ENCODE measurements at places on chromosomes 6 and 20.

DNA sequence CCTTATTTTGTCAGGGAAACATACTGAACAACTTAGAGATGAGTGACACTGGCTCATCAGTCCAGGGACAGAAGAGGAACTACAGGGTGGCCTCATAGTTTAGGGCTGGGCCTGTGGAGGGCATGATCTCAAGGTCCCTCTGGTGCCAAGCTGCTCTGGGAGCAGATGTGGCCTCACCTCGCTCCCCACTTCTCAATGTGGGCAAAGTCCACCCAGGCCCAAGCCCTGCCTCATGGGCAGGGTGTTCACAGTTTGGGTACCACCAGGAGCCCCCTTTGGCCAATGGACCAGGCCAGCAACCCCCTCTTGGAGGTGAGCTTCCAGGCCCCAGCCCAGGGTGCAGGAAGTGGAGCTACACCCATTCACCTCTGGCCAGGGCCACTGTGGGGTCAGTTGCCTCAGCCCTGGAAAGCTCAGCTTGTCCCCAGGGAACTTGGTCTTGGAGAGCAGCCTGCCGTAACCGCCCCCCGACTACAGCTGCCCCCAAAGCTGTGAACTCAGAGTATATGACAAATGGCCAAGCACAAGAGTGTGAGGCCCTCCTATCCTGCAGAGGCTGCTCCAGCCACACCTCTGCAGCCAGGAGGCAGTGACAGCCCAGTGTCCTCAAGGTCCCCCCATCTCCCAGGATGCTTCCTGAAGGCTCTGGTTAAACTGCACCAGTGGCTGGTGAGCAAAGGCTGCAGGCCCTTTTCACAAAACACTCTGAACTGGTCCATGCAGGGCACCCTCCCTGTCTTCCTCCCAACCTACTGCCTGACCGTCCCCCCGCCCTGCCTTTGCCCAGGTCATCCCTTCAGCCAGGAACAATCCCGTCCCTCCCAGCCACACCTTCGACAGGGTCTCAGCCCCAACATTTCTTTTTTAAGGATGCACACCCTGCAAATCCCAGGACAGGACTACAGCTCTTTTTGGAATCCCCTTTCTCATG lies 3.6 kb downstream of the ADISSP start:
- no peak for DNase-seq
- peaks cover 12% of the 10 kb centered on the region for H3K4me1 ChIP-seq
- H3K27ac ChIP-seq, result no peak overlapping the region
- H3K36me3 ChIP-seq, result no peaks in the 10 kb centered on the region
- H3K27me3 ChIP-seq, result no peaks in the 10 kb centered on the region

DNA sequence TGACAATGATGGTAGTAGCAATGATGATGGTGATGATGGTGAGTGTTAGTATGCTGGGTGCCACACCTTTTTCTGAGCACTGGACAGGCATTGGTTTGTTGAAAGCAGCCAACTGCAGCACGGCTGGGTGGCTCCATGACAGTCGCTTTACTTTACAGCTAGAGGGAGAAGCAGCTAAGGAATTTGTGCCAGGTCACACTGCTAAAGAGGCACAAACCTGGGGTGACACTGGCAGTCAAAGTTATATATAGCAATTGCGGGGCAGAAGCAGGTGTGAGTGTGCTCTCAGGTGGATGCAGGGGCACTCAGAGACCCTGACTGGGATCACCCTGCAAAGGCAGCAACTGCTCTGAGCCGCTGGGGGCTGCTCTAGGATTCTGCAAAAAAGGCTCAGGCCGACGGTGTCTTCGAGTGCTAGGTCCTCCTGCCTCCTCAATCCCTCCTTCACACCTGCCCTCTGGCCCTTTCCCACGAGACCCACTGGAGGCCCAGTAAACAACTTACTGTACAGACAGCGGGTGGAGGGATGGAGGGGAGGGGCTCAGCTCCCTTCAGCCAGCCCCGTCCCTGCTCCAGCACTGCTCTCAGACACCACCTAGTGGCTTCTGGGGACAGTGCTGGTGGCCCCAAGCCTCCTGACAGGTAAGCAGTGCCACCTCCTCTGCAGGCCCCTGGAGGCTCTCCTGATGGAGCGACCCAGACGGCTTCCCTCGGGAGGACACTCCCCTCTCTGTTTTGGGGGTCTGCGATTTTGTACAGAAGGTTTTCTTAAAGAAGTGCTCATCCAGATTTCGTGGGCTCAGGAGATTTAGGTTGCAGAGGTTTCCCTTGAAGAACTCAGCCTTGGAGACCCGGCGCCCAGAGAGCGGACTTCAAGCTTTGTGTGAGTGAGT lies 4.4 kb upstream of the RPS21 start:
- peaks cover 3% of the 10 kb centered on the region for H3K36me3 ChIP-seq
- H3K4me3 ChIP-seq, result no peak overlapping the region
- no peak for DNase-seq
- H3K27me3 ChIP-seq, result no peaks in the 10 kb centered on the region

GRCh38 chr6:44045672-44046015 lies 81.6 kb downstream of the MRPL14 start:
- H3K27me3 ChIP-seq, result no peaks in the 10 kb centered on the region
- H3K4me3 ChIP-seq, result no peak overlapping the region
- no peak for DNase-seq
- peaks cover 24% of the 10 kb centered on the region for H3K4me1 ChIP-seq
- no peaks in the 10 kb centered on the region for H3K36me3 ChIP-seq

- no peaks in the 10 kb centered on the region for H3K36me3 ChIP-seq
- no peak for DNase-seq
- peak overlapping the region; percentile 24 for H3K27ac ChIP-seq
- H3K4me3 ChIP-seq, result no peak overlapping the region
- peaks cover 12% of the 10 kb centered on the region for H3K4me1 ChIP-seq
Measured at GRCh38 chr6:147108259-147108910, 95.8 kb upstream of the STXBP5 start.

GRCh38 chr6:142945049-142945445 lies at the start of gene HIVEP2:
Gene HIVEP2 (minus strand): TSS chr6:142945176. CDS start chr6:142774738, 170,438 bp downstream.
- no peaks in the 10 kb centered on the region for H3K27me3 ChIP-seq
- peaks cover 27% of the 10 kb centered on the region for H3K4me1 ChIP-seq
- no peak for DNase-seq
- no peaks in the 10 kb centered on the region for H3K36me3 ChIP-seq
- peak within 1 kb of the TSS; percentile 82 for H3K27ac ChIP-seq
- H3K4me3 ChIP-seq, result peak within 1 kb of the TSS; percentile 86

GRCh38 chr6:57267586-57268293 lies 45.6 kb upstream of the RAB23 start:
- no peaks in the 10 kb centered on the region for H3K36me3 ChIP-seq
- H3K4me1 ChIP-seq, result no peaks in the 10 kb centered on the region
- peak overlapping the region; percentile 52 for H3K27ac ChIP-seq
- DNase-seq, result peak; percentile 67

DNA sequence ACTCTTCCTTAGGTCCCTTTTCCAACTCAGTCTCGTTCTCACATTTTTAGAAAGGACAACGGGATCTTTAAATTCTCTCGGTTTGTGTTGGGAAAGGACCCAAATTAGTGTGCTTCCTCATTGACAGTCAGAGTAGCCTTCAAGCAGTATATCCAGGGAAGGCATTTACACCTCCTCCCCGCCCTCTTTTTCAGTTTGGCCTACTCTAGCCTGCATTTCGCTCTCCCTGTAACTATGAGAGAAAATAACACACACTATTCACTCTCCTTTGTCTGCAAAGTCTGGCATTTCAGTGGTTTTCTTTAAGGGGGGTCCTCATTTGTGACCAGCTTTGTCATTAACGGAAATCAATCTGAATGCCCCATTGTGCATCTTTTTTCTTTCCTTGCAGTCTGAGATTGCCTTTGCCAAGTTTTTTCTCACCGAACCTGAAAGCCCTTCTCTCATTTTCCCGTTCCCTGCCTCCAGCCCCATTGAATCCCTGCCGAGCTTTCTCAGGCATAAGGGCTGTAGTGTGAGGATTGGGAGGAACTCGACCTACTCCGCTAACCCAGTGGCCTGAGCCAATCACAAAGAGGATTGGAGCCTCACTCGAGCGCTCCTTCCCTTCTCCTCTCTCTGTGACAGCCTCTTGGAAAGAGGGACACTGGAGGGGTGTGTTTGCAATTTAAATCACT lies 393 bp upstream of the FABP7 start:
- no peak for DNase-seq
- no peaks in the 10 kb centered on the region for H3K36me3 ChIP-seq
- H3K4me3 ChIP-seq, result no peak overlapping the region
- H3K27ac ChIP-seq, result no peak overlapping the region

DNA sequence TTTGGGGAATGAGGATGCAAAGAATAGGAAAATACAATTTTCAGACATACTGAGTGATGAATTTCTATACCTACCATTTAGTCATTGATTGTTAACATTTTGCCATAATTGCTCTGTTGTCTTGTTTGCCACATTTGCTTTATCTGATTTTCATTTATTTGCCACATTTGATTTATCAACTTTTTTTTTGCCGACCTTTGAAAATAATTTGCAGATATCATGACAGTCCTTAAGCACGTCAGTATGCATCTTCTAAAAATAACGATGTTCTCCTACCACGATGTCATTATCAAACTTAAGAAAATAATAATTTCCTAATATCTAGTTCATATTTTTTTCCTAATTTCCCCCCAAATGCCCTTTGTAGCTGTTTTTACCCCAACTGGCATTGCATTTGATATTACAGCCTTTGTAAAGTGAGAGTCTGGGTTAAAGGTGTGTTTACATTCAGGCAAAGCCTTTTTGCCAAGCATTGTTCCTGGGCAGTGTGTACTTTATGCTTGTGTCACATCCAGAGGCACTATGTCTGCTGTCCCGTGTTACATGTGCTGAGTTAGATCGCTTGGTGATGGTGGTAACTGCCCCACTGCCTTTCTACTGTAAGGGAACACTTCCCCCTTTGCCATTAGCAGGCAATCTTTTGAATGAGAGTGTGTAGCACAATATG lies 26.4 kb downstream of the SEC23B start:
- H3K4me3 ChIP-seq, result no peak overlapping the region
- no peak overlapping the region for H3K27ac ChIP-seq
- no peaks in the 10 kb centered on the region for H3K4me1 ChIP-seq
- H3K36me3 ChIP-seq, result peaks cover 28% of the 10 kb centered on the region
- DNase-seq, result no peak
- no peaks in the 10 kb centered on the region for H3K27me3 ChIP-seq

DNA sequence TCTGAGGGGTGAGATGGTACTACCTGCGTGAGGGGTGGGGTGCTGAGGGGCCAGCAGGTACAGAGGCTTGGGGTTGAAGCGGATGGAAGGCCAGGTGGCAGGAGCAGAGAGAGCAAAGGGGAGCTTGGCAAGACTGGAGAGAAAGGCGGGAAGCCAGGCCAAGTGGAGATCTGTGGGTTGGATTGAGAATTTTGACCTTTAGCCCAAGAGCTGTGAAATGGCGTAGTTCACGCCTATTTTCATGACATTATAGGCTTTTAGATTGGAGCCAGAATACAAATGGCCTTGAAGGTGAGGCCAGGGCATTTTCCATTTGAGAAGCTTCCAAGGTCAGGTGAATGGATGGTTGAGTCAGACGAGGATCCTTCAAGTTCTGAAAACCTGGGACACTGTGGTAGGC lies 2.5 kb downstream of the ATRN start:
- H3K36me3 ChIP-seq, result peaks cover 3% of the 10 kb centered on the region
- peaks cover 11% of the 10 kb centered on the region for H3K4me1 ChIP-seq
- no peak overlapping the region for H3K27ac ChIP-seq
- H3K4me3 ChIP-seq, result no peak overlapping the region
- H3K27me3 ChIP-seq, result no peaks in the 10 kb centered on the region

DNA sequence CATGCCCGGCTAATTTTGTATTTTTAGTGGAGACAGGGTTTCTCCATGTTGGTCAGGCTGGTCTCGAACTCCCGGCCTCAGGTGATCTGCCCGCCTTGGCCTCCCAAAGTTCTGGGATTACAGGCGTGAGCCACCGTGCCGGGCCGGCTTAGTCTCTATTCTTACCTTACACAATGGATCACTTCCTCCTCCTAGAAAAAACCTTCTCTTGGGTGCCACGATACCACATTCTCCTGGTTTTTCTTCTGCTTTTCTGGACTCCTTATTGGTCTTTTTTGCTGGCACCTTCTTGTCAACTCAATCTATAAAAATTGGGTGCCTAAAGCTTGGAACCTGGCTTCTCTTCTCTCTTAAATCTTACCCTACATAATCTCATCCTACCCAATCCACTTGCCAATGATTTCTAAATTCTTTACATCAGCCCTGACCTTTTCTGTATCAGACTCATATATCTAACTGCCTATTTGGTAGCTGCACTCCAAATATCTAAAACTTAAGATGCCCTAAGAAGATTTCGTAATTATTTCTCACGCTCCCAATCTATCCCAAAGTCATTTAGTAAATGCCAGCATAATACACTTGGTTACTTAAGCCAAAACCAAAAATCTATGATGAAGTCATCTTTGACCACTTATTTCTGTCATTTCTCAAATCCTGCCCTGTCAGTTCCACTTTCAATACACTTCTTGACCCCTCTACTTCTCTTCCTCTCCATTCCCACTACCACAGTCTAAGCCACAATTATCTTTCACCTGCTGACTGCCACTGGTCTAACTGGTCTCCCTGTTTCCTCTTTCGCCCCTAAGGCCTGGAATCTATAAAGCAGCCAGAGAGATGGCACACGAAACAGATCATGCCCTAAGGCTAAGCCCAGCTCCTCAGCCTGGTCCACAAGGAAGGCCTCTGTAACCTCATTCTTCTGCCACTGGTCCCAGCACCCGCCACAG lies 43.2 kb downstream of the ELMO2 start:
- DNase-seq, result no peak
- 0 out of 2 replicates have a peak, but pooled peaks cover 4% of the 10 kb centered on the region for H3K4me1 ChIP-seq
- peak overlapping the region; percentile 86 for H3K27ac ChIP-seq
- peak overlapping the region; percentile 95 for H3K4me3 ChIP-seq

GRCh38 chr6:125797886-125798444 lies 7.2 kb downstream of the NCOA7 start:
- H3K36me3 ChIP-seq, result no peaks in the 10 kb centered on the region
- peaks cover 14% of the 10 kb centered on the region for H3K4me1 ChIP-seq
- no peak for DNase-seq
- H3K27me3 ChIP-seq, result no peaks in the 10 kb centered on the region
- H3K4me3 ChIP-seq, result no peak overlapping the region

DNA sequence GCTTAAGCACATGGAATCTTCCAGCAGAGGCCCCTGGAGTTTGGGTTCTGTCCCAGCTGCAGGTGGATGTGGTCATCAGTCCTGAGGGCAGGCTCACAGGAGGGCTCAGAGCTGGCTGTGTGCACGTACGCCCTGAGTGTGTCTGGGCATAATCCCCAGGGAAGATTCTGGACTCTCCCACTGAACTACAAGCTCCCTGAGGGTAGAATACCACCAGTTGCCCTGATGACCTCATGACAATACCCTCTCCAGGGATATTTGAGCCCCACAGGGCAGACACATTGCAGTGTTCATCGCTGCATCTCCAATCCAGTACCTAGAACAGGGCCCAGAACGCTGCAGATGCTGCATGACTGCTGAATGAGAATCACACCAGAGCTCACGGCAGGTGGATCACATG lies 92.5 kb downstream of the BMP7 start:
- no peak overlapping the region for H3K27ac ChIP-seq
- H3K27me3 ChIP-seq, result no peaks in the 10 kb centered on the region
